ENCODE measurements at places on chromosomes 2 and 18.

- no peak for DNase-seq
Observed at GRCh38 chr2:100835006-100835659, 15.2 kb downstream of the NPAS2 start.

DNA sequence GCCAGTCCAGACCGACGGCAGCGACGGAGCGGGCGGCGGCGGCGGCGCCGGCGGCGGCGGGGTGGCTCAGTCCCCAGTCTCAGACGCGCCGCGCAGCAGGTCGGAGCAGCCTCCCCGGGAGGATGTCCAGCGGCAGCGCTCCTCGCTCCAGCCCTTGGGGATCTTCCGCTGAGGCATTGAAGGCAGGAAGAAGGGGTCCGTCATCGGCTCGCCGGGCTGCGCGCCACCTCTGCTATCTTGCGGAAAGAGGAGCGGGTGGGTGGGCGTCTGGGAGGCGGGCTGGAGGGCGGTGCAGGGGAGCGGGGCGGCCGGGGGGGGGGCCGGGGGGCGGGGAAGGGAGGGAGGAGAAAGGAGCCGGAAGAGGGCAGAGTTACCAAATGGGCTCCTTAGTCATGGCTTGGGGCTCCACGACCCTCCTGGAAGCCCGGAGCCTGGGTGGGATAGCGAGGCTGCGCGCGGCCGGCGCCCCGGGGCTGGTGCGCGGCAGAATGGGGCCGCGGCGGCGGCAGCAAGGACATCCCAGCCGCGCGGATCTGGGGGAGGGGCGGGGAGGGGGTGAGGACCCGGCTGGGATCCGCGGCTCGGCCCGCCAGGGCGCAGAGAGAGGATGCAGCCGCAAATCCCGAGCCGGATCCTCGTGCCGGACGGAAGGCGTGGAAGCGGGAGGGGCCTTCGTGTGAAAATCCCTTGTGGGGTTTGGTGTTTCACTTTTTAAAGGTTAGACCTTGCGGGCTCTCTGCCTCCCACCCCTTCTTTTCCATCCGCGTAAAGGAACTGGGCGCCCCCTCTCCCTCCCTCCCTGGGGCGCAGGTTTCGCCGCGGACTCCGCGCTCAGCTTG lies at the start of gene NETO1:
TSS of gene NETO1 (minus strand) at position 242 of the 839 bp plus-strand sequence. CDS start 696 bp downstream, outside the sequence.
- no peak for DNase-seq

GRCh38 chr2:218389333-218390150 lies 7.5 kb downstream of the SLC11A1 start:
- no peak for DNase-seq

DNA sequence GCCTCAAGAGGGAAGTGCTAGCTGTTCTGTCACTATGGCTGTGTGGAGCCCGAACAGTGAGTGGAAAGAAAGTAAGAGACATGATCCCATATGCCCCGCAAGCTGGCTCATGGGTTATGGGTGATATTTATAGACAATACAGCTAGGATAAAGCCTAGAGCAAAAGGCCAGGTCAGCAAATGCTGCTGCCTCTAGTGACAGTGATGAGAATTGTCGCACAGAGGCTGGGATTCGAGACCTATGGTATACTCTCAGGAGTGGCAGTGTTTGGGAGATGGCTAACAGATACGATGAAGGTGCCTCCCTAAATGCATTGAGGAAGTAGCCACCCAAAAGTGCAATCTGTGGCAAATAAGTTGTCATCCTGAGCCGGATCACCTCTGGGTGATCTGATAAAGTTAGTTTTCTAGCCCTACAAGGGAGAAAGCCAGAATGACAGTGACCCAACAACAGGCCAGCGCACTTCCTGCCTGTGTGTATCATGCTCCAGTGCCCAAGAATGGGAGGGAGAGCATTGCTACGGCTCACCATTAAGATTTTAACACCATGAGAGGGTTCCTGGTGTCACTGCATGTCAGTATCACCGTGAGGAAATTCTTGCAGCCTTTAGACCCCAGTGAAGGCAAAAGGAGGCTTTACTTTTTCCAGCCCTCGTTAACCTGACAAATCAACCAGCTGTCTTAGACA lies 92.2 kb upstream of the TGFA start:
- no peak for DNase-seq

DNA sequence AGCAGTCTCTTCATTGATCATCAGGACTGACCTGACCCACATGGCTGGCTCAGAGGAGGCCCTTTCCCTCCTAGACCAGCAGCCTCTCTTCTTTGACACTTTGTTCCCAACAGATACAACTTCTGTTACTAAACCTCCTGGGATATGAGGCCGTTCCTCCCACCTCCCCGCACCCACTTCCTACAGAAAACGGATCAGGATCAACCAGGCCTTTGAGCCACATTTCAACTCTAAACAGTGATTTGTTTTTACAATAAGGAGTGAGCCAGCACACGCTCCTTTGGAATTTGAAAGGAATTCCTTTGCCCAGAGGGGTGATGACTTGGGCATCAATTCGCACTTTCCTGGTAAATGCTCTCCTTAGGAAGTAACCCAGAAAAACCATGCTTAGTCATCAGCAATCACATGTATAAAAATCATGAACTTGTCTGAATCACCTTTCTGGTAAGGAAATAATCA lies 180.4 kb downstream of the FAM124B start:
- DNase-seq, result peak; percentile 87

- no peak for DNase-seq
Observed at GRCh38 chr2:26215833-26216232, 28.6 kb downstream of the HADHA start.

GRCh38 chr2:218478544-218478943 lies 59.6 kb downstream of the VIL1 start:
- no peak for DNase-seq

GRCh38 chr2:11554399-11554716 lies 20.5 kb downstream of the GREB1 start:
- no peak for DNase-seq

- no peak for DNase-seq
Observed at GRCh38 chr2:132374961-132375360, 41.6 kb upstream of the GPR39 start.

DNA sequence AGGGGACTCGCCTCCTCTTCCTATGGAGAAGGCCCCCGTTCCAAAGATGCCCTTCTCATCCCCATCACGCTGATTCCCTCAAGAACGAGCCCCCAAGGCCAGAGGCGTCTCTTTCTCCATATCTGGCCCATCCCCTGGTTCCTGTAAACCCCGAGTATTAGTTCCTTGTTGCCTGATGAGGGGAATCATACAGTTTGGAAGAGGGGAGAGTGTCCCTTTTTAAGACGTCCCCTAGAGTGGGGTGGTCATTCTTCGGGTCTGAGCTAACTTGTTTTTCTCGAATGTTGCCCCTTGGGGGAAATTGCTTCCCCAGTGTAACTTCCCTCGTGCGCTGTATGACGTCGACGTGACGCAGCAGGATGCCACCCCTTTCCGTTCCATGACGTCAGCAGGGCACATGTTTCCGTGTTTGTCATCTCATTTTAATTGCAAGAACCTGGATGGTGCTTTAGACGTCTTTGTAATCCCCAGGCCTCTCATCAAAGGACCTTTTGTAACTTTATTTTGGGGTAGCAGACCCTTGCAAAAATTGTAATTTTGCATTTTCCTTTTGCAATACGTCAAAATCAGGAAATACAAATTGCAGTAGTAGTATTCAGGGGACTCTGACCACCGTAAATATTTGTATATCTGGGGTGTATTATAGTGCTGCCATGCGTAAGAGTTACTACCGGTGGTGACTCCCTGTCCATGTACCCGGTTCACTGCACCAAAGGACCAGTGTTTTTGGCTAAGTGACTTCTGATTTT lies 569 bp downstream of the BABAM2 start:
- DNase-seq, result peak; percentile 59

DNA sequence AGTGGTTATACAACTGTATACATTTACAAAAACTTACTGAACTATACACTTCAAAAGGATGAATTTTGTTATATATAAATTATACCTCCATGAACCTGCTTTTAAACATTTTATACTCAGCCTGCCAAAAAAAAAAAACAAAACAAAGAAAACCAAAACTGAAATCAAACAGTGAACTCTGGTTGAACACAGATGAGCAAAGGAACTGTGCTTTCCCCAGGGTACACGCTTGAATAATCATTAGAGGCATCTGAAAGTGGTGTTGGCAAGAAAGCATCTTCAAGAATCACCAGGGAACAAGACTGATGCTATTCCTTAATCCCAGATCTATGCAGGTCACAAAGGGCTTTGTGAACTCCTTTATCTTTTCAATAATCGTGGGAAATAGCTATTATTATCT lies 77.0 kb upstream of the LYPD1 start:
- DNase-seq, result no peak

GRCh38 chr2:233831011-233831721 lies 23.2 kb downstream of the HJURP start:
- no peak for DNase-seq

GRCh38 chr2:46770622-46771021 lies 145.0 kb downstream of the MCFD2 start:
- DNase-seq, result peak; percentile 35

DNA sequence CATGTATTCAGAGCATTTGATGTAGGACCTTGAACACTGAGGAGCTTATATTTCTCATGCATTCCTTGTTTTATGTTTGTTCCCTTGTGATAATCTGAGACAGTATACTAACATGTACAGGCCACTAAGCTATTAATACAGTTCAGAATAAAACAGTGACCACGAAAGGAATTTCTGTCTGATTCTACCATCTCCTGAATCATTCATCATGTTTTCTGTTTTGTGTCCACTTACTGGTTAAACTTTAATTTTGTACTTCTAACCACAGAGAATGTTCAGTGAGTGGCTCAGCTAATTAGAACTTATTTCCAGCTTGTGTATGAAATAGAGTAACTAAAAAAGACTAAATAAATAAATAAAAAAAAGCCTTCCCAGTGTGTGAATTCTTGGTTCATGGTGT lies 110.4 kb downstream of the LRP1B start:
- no peak for DNase-seq
